ENCODE measurements at places on chromosomes 1 and 21. TPM values are rescaled to one million over a fixed set of nuclear protein-coding genes. Genes with fewer than 3 reads are reported as not detected.
A peak's percentile ranks its signal among the peaks of the same experiment; 100 is the strongest.

- H3K27ac ChIP-seq, result no peak overlapping the region
- H3K27me3 ChIP-seq, result no peaks in the 10 kb centered on the region
- H3K36me3 ChIP-seq, result no peaks in the 10 kb centered on the region
- DNase-seq, result no peak
Observed at GRCh38 chr1:77371396-77371795, 89.6 kb downstream of the AK5 start.

- H3K27me3 ChIP-seq, result no peaks in the 10 kb centered on the region
- peaks cover 68% of the 10 kb centered on the region for H3K36me3 ChIP-seq
- no peak overlapping the region for H3K4me3 ChIP-seq
Observed at GRCh38 chr1:42759114-42759513, 7.7 kb downstream of the P3H1 start.

The LCE1B gene
- not detected for total RNA-seq

DNA sequence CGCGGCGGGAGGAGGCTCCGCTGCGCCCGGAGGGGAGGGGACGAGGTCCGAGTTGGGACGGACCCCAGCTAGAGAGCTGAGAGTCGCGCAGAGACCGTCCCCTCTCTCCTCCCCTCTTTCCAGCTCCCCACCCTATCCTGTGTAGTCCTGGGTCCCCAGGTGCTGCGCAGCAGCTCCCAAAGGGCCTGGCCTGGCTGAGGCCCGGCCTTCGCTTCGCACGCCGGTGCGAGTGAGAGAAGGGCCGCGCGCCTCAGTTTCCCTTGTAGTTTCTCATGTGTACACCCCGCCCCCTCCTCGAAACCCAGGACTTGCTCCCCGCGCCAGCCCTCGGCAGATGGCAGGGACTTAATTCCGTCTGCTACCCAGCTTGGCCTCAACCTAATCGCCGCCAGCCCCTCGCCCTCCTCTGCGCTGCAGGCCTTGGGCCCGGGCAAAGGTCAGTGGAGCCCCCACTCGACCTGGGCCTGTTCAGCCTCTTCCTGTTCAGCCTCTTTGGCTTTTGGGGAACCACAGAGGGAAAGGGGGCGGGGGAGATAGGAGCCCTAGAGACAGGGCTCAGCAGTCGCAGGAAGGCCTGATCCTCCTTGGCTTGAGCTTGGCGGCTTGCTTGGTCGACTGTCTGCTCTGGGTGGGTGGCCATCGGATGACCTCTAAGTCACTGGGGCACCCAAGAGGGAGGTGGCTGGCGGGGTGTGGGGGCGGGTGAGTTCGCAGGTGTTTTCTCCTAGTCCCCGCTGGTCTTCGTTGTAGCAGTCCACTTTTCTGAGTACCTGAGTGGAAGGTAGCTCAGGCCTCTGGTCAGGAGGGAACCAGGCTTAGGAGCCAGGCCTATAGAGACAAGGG, 1.0 kb downstream of the ZNF687 start:
- H3K27ac ChIP-seq, result peak overlapping the region; percentile 100
- peaks cover 30% of the 10 kb centered on the region for H3K36me3 ChIP-seq
- H3K4me1 ChIP-seq, result peaks cover 23% of the 10 kb centered on the region
- peak; percentile 63 for DNase-seq

The SMCP gene
- total RNA-seq, result not detected

The NFASC gene
- total RNA-seq, result 1.0 TPM

DNA sequence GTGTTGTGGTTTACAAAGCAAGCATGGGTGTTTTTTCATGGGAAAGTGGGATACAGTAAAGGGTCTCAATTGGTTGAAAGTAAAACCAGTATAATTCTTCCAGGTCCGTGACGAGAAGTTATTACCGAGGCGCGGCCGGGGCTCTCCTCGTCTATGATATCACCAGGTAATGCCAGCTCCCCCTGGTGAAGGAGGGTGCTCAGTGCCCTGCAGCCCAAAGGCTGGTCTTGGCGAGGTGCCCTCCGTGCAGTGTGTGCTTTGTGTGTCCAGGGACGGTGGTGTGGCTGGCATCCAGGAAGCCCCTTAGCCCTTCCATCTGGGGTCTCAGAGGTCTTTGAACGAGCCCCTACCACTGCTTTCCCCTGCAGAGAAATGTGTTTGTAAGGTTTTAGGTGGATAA, 24.8 kb downstream of the RAB4A start:
- DNase-seq, result no peak
- H3K4me1 ChIP-seq, result peaks cover 3% of the 10 kb centered on the region
- no peak overlapping the region for H3K27ac ChIP-seq
- no peaks in the 10 kb centered on the region for H3K27me3 ChIP-seq

DNA sequence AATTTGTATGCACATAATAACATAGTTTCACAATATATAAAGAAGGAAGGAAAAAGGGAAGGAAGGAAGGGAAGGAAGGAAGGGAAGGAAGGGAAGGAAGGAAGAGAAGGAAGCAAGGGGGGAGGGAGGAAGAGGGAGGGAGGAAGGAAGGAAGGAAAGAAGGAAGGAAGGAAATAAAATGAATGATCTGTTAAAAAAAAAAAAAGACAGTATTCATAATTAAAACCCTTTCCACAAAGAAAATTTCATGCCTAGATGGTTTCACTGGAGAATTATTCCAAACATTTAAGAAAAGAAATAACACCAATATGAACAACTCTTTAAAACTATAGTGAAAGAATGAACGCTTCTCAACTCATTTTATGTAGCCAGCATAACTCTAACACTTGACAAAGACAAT, 44.8 kb downstream of the CDKN2C start:
- no peaks in the 10 kb centered on the region for H3K36me3 ChIP-seq
- H3K4me3 ChIP-seq, result no peak overlapping the region
- no peaks in the 10 kb centered on the region for H3K4me1 ChIP-seq

DNA sequence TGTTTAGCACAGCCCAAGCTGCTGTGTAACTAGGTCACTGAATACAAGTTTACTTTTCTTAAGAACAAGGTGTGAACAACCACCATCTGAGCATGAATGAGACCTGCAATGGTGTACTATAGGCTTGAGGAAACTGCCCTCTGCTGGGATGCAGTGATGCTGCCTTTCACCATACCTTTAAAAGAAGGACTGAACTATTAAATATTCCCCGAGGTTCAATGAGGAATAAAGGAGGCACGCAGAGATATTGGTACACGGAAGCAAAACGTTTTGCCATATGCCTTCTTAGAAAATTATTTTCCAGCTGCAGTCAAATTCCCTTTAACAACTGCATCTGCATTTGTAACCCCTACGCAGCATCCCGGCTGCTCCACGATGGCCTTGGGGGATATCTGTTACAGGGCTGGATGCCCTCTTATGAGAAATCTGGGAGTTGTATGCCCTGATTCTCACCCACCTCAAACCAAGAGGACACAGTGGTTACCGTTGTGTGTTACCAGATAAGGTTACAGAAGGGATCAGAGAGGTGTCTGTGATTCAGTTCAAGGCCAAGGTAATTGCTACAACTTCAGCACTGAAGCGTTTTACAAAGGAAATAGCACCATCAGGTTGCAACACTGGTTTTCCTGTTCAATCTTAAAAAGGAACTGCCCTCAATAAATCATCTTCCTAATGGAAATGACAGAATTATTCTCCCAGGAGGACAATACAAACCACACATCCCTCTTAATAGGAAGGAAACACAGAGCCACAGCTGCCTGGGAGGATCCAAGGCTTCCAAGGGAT, 470.5 kb downstream of the LTN1 start:
- H3K4me3 ChIP-seq, result no peak overlapping the region
- DNase-seq, result peak; percentile 76
- no peaks in the 10 kb centered on the region for H3K36me3 ChIP-seq
- H3K27ac ChIP-seq, result peak overlapping the region; percentile 21
- peaks cover 6% of the 10 kb centered on the region for H3K4me1 ChIP-seq

The KIAA0040 gene
- total RNA-seq, result 9.1 TPM

The POFUT2 gene
- total RNA-seq, result 32.7 TPM

GRCh38 chr1:116076831-116077230, 34.4 kb upstream of the MAB21L3 start:
- H3K36me3 ChIP-seq, result no peaks in the 10 kb centered on the region
- H3K4me1 ChIP-seq, result no peaks in the 10 kb centered on the region
- no peaks in the 10 kb centered on the region for H3K27me3 ChIP-seq
- no peak overlapping the region for H3K27ac ChIP-seq

The SLC19A2 gene
- total RNA-seq, result 7.0 TPM

The SIK1 gene
- total RNA-seq, result 2.7 TPM

- H3K27ac ChIP-seq, result no peak overlapping the region
- H3K27me3 ChIP-seq, result no peaks in the 10 kb centered on the region
- peaks cover 5% of the 10 kb centered on the region for H3K4me1 ChIP-seq
- no peak overlapping the region for H3K4me3 ChIP-seq
- H3K36me3 ChIP-seq, result no peaks in the 10 kb centered on the region
Observed at GRCh38 chr21:38784458-38785266, 21.1 kb upstream of the ETS2 start.

- DNase-seq, result peak; percentile 76
- H3K27me3 ChIP-seq, result no peaks in the 10 kb centered on the region
- H3K27ac ChIP-seq, result peak overlapping the region; percentile 57
- peaks cover 14% of the 10 kb centered on the region for H3K4me1 ChIP-seq
- H3K36me3 ChIP-seq, result no peaks in the 10 kb centered on the region
Observed at GRCh38 chr1:108560874-108561459, 1.1 kb downstream of the EEIG2 start.

The YRDC gene
- 6.7 TPM for total RNA-seq

- no peaks in the 10 kb centered on the region for H3K36me3 ChIP-seq
- no peak overlapping the region for H3K27ac ChIP-seq
- no peaks in the 10 kb centered on the region for H3K27me3 ChIP-seq
- no peaks in the 10 kb centered on the region for H3K4me1 ChIP-seq
Observed at GRCh38 chr21:28770867-28771661, 221.6 kb downstream of the LTN1 start.

DNA sequence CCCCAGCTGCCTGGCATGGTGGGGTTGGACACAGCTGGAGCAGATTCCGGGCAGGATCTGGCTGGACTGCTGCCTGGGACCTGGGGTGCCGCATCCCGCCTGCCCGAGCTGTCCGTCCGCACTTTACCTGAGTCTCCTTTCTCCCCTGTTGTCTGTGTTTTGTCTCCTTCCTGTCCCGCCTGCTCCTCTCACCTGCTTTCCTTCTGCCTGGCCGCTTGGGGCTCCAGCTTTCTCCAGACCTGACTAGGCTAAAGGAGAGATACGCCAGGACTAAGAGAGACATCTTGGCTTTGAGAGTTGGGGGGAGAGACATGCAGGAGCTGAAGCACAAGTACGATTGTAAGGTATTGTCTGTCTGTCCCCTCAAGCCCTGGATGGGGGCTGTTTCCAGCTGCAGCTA, 73.3 kb downstream of the ARHGEF10L start:
- no peak overlapping the region for H3K4me3 ChIP-seq
- H3K27me3 ChIP-seq, result no peaks in the 10 kb centered on the region
- peaks cover 8% of the 10 kb centered on the region for H3K36me3 ChIP-seq
- H3K4me1 ChIP-seq, result peaks cover 25% of the 10 kb centered on the region
- DNase-seq, result no peak

GRCh38 chr1:218347336-218347722, 2.2 kb downstream of the TGFB2 start:
- H3K27me3 ChIP-seq, result no peaks in the 10 kb centered on the region
- peak overlapping the region; percentile 83 for H3K4me3 ChIP-seq
- H3K27ac ChIP-seq, result peak overlapping the region; percentile 99
- H3K36me3 ChIP-seq, result no peaks in the 10 kb centered on the region

The NHLH1 gene
- 0.04 TPM for total RNA-seq

DNA sequence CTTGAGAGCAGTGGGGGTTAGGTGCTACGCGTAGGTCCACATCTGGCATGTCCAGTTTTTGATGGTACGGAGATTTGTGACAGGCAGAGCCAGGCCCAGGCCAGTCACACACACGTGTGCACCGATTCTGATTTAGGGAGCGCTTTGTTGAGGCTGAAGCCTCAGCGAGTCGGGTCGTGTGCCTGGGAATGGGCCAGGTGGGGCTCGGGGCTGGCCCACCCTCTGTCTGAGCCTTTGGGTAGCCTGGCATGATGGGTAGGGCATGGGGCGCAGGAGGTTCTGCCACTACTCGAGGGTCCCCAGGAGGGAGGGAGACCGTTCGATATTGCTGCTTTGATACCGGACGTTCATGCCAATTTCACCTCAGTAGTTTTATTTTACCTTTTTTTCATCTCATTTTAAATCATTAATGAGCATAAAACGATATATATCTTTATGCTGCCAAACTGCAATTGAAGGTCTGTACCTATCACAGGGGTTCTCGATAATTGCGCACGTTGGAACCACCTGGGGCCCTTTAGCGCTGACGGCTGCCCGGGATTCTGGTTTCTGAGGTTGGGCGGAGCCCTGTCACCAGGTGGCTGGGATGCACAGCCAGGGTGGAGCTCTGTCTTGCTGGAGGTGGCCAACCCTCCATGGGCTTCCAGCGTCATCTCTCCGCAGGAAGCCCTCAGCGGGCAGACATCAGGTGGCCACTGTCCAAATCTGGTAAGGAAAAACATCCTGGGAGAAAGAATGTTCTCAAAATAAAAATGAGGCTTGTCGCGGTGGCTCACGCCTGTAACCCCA, 71.9 kb downstream of the SCCPDH start:
- H3K27me3 ChIP-seq, result no peaks in the 10 kb centered on the region
- no peak overlapping the region for H3K4me3 ChIP-seq
- no peaks in the 10 kb centered on the region for H3K36me3 ChIP-seq
- H3K27ac ChIP-seq, result no peak overlapping the region
- H3K4me1 ChIP-seq, result peaks cover 33% of the 10 kb centered on the region

- DNase-seq, result no peak
- peak overlapping the region; percentile 4 for H3K27ac ChIP-seq
- H3K4me1 ChIP-seq, result peaks cover 18% of the 10 kb centered on the region
- H3K36me3 ChIP-seq, result peaks cover 2% of the 10 kb centered on the region
- no peak overlapping the region for H3K4me3 ChIP-seq
Observed at GRCh38 chr1:173421286-173421685, 55.8 kb upstream of the PRDX6 start.

DNA sequence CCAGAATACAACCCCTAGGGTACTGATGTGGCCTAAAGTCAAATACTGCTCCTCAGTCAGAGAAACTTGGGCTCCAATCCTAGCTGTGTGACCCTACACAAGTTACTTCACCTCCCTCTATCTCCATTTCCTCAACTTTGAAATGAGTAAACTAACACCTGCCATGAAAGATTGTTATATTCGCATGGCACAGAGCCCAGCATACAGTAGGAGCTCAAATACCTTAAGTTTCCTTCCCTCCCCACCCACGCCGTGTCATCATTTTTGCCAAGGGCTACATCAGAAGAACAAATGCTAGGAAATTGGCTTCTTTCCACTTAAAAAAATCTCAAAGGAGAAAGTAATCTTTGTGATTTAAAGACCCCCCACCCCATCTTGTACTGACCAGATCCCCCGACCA, 22.2 kb upstream of the ZNF362 start:
- no peak overlapping the region for H3K4me3 ChIP-seq
- no peaks in the 10 kb centered on the region for H3K36me3 ChIP-seq
- H3K4me1 ChIP-seq, result peaks cover 15% of the 10 kb centered on the region
- no peaks in the 10 kb centered on the region for H3K27me3 ChIP-seq
- no peak for DNase-seq

DNA sequence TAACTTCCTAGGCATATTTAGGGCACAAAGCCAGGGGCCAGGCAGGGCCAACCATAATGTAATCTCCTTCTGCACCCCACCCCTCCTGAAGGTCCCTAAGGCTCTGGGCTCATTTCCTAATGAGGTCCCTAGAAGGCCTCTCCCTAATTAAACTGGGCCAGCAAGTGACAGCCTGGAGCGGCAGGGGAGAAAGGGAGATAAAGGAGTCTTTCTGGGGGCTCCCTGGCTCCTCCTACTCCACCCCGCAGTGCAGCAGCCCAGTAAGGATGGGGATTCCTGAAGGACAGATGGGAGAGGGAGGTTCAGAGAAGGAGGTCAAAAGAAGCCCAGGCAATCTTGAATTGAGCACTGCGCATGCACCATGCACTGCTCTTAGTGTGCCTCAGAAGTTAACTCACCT, 12.8 kb downstream of the LRP8 start:
- no peaks in the 10 kb centered on the region for H3K27me3 ChIP-seq
- peaks cover 54% of the 10 kb centered on the region for H3K4me1 ChIP-seq

The NOS1AP gene
- 0.40 TPM for total RNA-seq

Data from muscle of leg (tissue), 16 donors.